Immature natural killer cell (primary cell): ENCODE measurements at places on chromosomes 1 and 21.
A peak's percentile ranks its signal among the peaks of the same experiment; 100 is the strongest.

- DNase-seq: peak; percentile 98
Observed at GRCh38 chr1:12173631-12174121, 6.9 kb downstream of the TNFRSF1B start.

GRCh38 chr1:51214615-51215131 is 21.4 kb upstream of the RNF11 start:
- DNase-seq: no peak

DNA sequence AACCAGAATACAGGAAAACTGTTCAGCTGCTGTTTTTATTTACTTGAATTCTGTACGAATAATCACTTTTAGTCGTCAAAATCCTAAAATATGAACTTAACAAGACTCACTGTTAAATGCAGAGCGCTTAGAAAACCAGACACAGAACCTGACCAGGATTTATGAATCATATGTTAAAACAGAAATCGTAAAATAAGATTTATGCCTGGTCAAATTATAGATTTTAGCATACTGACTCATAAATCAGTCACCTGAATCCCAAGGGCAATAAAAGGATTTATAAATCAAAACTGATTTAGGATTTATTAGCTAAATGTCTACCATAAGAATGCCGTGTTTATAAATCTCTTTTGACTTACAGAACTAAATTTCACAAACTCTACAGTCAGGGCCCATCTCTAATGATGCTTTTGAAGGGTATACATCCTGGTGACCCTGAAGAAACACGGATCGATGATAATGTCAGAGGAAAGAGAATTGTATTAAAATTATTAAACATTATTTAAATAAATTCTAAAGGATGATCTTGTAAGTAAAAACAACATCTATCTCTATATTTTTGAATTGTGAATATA is 28.8 kb downstream of the CYYR1 start:
- no peak for DNase-seq

- DNase-seq: no peak
Observed at GRCh38 chr1:77415579-77415978, 133.8 kb downstream of the AK5 start.

- no peak for DNase-seq
Observed at GRCh38 chr1:212286556-212287131, 1.4 kb downstream of the PPP2R5A start.

GRCh38 chr1:168734946-168735345 is 5.9 kb upstream of the DPT start:
- no peak for DNase-seq

- DNase-seq: no peak
Observed at GRCh38 chr1:194277927-194278326, 1091.5 kb upstream of the B3GALT2 start.

DNA sequence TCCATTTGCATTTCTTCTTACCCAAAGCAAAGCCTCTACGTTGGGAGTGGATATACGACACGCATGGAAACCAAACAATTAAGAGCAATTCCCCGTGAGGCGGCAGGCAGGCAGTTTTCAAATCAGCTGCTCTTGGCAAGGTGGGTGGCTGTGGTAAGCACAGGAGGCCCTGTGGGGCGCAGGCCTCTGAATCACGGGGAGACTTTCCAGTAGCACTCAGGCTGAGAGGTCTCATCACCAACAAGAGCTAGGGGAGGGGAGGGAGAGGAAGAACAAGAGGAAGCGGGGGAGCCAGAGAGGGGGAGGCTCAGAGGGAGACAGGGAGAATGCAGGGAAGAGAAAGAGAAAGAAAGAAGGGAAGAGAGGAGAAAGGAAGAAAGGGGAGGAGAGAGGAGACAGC is 56.4 kb downstream of the MT1HL1 start:
- no peak for DNase-seq

DNA sequence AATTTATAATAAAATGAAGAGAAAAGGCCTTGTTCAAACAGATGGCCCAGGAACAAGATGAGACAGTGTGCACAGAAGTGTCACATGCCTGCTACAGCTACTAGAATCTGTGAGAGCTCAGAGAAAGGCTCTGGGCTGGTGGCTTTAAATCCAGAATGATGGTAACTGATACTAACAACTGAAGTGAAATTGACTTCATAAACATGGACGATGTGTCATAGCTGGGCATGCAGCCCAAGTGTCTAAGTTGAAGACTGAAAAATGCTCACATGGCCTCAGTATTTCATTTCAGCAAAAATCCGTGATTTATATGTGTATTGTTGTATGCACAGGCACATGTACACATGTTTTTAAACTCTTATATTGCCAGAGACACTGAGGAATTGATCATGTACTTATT is 208.3 kb upstream of the RUNX1 start:
- DNase-seq: no peak

DNA sequence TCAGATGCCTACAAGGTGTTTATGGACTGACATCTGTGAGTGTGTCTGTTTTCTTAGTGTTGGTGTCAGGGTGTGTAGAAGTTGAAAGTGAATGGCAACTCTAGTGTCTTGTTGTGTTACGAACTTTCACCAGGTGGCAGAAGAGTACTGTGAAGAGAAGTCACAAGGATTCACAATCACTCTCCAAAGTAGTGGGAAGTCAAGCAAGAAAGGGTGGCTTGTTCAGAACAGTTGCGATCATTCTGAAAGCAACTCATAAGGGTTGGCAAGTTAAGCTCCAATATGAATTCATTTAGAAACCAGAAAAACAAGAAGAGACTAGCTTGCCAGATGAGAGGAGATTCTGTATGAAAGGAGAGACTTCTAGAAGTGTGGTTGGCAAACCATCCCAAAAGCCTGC is 86.1 kb downstream of the FASLG start:
- peak; percentile 60 for DNase-seq

DNA sequence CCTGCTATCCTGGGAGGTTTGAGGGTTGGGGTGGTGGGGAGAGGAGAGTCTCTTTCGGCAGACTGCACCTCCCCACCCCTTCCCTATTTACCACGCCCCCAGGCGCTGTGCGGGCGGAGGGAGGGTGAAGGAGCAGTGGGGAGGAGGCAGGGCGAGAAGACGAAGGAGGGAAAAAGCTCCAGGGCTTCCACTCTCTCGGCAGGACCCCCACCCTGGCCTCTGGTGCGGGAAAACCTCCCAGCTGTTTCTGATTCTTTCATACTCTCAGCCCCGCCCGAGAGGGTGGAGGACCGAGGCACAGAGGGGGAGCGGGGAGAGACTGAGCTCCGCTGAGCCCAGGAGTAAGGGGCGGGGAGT is 866 bp upstream of the WNT2B start:
- no peak for DNase-seq

DNA sequence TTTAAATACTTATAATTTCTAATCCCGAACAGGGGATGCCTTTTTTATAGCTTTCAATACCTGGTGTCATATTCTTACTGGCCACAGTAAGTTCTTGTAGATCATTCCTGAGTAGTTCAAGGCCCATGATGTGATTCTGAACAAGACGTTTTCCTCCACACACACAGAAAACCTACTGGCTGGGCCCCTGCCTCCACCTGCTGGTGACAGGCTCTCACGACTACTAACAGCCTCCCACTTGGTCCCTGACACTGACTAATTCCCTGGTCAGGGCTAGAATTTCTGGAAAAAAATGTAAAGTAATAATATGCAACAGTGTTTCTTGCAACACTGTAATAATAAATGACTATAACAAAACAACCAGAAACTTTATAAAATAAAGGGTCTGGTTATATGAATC is 50.4 kb upstream of the RIPK4 start:
- DNase-seq: no peak

GRCh38 chr1:89863165-89863830 is 42.5 kb downstream of the LRRC8D start:
- peak; percentile 22 for DNase-seq

- DNase-seq: no peak
Observed at GRCh38 chr1:152924191-152924590, 15.8 kb downstream of the IVL start.

GRCh38 chr1:114671011-114671938 is 1.4 kb upstream of the DENND2C start:
- DNase-seq: no peak

DNA sequence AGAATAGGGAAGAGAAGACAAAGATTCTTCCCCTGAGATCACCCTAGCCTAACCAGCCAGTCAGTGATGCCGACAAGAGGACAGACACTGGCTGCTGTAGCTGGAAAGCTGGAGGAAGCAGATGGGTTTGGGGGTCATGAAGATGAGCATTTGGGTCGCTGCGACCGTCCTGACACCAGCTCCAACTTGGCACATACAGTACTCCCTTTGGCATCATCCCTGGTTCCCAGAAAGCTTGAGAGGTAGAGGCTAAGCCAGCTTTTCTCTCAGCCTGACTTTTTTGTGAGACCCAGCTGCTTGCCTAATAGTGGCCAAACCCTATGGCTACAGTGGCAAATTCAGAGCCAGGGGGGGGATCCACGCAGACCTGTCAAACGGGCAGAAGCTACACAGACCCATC is 43.0 kb upstream of the IKBKE start:
- no peak for DNase-seq

GRCh38 chr1:172835834-172836233 is 176.9 kb downstream of the FASLG start:
- DNase-seq: no peak

DNA sequence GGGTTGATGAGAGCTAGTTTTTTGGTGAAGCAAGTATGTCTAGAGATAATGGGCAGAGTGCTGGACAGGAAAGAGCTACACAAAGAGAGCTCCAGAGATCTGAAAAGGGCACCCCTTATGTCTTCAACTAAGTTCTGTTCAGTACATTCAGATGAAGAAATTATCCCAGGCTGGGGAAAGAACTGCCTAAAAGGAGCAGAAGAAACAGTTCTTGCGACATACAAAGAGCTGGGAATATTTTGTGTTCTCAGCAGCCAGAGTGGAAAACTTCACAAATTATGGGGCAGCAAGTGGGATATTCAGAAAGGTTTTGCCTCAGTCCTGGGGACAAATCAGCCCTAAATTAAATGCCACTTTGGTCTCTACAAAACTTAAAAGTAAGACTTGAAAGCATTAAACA is 17.4 kb upstream of the CCN1 start:
- DNase-seq: no peak

- DNase-seq: no peak
Observed at GRCh38 chr1:79595931-79596330, 589.4 kb upstream of the ADGRL4 start.

DNA sequence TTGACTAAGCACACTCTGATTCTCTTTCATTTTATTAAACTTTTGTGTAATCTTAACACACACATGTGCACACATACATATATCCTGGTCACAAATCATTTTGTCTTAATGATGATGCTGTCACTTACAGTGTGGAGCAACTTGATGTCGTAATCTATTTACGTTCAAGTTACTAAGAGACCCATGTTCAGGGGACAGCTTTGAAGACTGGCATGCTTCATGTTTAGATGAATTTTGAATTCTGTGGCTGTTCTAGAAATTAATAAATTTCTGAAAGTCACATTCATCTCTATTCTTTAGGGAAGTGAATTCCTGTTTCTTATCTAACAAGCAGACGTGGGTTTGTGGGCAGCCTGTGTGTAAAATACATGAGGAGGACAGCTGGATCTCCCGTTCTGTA is 1637.8 kb downstream of the PLA2G4A start:
- DNase-seq: no peak

GRCh38 chr1:204791453-204792353 is 79.0 kb upstream of the NFASC start:
- peak; percentile 49 for DNase-seq

DNA sequence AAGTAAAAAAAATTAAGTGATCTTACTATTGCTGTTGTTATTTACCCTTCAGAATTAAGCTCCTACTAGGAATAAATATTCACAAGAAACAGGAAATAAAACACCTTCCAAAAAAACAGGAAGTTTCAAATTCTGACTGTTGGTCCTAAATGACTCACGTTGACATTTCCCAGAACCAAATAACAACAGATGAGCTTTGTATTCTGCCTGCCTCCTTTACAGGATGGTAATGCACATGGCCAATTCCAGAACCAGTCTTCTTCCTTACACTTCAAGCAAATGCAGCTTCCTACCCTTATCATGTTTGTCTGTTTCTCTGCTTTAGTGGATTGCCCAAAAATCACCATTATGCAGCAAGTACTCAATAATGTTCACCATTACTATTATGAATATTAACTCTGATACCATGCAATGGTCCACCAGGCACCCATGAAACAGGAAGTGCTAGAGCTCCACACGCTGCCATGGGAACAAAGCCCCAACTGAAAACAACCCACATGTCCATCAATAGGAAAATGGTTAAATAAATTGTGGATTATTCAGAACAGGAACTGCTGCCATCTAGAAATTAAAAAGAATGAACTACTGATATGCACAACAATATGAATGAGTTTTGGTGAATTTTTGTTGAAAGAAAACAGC is 8.9 kb downstream of the CASP9 start:
- DNase-seq: no peak

DNA sequence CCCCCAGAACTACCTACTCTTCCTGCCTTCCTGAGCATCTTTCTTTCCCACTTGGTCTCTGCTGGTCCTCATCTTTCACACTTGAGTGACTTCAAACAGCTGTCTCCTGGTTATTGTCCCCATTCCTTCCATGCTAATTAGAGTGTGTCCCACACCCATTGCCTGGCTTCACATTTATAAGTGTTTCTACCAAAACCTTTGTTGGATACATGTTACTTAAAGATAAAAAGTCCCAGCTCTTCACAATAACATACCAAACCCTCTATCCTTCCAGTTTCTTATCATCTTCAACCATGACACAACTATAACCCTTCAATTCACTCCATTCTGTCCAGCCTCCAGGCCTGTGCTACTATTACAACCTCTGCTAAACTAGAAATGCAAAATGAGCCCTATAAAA is 41.0 kb downstream of the VCAM1 start:
- DNase-seq: no peak

GRCh38 chr1:208977638-208978256 is 605.8 kb upstream of the CAMK1G start:
- DNase-seq: no peak

- peak; percentile 18 for DNase-seq
Observed at GRCh38 chr1:89657886-89658285, 25.0 kb downstream of the LRRC8C start.

DNA sequence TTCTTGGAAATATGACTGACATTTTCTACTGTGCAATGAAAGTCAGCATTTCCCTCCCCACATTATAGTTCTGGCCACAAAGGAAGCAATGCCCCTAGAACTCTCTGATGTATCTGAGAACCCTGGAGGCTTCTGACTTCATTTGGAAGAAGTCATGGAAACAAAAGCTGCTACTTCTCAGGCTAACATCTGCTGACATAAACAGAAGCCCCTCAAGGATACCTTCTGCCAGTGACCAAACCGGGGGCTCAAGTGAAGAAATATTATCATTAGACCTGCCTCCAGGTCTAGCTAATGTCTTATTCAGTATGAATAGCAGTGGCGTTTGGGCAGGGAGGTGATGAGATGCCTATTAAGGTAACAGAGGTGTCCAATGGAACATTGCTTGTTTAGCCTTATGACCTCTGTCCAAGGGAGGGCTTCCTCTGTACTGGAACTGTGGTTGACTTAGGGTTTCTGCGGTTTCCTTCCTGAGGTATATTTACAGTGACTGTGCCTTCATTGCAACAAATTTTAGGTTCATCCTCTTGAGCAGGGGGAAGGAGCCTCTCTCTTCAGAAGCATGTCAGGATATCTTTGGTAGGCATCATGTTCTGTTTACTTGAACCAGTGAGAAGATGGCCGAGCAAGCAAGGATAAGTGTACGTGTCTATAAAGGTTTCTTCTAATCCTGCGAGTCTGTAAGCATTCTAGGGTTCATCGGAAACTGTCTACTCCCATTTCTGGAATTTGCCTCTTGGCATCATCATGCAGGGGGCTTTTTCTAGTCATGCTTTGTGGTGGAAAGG is 161.7 kb downstream of the PBX1 start:
- peak; percentile 28 for DNase-seq
